Neural progenitor cell (in vitro differentiated cells): ENCODE measurements at places on chromosomes 4 and X.
A peak's percentile ranks its signal among the peaks of the same experiment; 100 is the strongest.

GRCh38 chr4:86685401-86685800 lies 91.3 kb downstream of the PTPN13 start:
- DNase-seq = no peak

DNA sequence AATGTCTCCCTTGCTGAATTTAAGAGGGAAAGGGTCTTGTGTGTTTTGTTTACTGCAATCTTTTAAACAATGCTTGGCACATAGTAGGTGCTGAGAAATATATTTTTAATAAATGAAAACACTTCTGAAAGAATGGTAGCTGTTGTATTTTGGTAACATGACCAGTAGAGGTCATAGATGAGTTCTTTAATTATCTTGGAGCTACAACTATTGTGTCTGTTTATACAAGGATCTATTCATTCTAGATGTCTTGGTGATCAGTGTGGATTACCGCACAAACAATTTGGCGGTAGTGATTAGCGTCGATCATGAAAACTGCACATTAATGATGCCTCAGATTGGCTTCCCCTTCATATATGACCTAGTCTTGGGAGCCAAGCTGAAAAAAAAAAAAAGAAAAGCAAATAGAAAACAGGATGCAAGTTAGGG lies 21.4 kb upstream of the SCRG1 start:
- DNase-seq = no peak

- peak; percentile 58 for DNase-seq
Measured at GRCh38 chrX:111555406-111555958, 44.0 kb downstream of the SERTM2 start.

GRCh38 chrX:46216406-46216805 lies 328.8 kb downstream of the ZNF674 start:
- DNase-seq = no peak

- no peak for DNase-seq
Measured at GRCh38 chr4:139563515-139563914, 7.5 kb upstream of the SETD7 start.

- DNase-seq = no peak
Measured at GRCh38 chr4:184854673-184855072, 28.9 kb upstream of the ACSL1 start.

DNA sequence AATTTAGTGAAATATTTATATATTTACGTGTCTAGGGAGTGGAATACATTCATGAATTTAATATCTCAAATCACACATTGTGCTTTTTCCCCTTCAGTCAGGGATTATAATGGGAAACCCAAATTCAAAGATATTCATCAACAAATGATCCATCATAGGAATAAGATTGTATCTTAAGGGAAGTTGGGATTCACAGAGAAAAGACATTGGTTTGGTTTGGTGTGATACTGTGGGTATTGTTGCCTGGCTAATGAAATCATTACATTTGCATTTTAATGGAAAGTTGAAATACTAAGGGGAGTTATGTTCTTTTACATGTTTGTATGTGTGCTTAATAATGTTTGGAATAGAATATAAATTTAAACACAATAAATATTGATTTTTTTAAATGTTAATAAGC lies 1.7 kb downstream of the TET2 start:
- DNase-seq = no peak

DNA sequence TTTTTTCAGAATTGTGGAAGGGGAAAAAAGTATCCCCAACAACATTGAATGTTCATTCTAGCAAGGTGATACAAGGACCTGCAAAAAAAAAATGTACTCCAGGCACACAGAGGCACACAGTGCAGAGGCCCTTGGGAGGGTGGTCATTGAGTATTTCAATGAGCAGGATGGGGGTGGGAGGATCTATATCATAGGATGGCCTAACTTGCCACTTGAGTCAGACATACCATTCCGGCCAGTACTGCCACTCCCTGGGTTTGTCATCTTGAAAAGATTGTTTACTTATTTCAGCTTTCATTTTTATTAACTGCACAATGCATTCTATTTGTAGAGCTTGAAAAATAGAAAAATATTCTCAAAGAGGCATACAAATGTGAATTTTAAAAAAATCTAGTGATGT lies 18.7 kb downstream of the ZNF595 start:
- no peak for DNase-seq

DNA sequence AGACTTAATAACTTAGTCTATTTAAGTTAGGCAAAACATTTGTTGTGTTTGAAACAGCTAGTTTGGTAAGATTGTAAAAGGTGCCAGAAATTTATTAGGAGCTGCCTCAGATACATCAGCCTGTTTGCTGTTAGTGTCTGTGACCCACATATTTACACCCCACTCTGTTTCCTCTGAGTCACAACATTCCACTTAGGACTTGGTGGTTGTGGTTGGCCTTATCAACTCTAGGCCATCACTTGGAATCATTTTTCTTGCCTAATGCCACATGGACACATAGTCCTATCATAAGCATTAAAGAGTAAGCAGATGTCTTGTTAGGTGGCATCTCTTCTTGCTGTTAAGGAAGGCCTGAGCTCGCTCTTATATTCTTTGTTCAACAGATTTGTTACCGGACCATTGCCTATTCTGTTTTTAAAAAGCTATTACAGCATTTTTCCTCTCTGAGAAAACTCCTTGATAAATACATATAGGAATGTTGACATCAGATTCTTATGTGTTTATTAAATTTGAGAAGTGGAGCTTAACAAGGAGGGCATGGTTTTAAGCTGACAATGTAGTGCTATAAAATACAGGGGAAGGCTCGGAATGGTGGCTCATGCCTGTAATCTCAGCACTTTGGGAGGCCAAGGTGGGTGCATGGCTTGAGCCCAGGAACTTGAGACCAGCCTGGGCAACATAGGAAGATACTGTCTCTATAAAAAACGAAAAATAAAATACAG lies 51.2 kb upstream of the PGRMC2 start:
- DNase-seq = no peak

DNA sequence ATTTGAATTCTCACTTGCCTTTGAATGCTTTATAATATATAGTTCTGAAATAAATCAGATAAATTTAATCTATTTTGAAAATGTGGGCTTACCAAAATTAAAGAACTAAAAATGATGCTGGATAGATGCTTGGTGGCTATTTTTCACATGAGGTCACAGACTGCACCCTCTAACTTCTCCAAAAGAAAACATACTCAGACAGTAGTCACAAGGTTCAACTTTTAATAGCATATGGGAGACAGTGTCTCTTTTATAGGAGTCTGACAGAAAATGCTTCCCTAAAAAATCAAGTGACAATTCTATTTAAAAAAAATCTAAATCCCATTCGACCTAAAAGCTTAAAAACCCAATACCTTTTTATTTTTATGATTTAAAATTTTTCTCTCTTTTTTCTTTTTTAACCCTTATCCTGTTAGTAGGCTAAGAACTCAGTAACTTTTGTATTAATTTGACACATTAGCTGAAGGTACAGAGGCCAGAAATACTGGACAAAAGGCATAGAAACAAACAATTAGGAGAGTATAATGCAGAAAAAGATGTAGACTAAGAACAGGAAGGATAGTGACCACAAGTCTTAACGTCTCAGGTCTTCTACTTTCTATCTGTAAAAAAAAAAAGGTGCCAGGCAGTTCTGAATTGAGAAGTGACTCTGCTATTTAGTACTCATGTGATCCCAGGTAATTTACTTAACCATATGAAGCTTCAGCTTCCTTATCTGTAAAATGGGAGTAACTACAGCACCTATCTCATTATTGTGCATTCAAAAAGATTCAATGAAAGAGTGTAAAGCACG lies 7.6 kb downstream of the TIGD4 start:
- no peak for DNase-seq

GRCh38 chr4:173525118-173526011 lies 4.7 kb downstream of the HAND2 start:
- peak; percentile 64 for DNase-seq

DNA sequence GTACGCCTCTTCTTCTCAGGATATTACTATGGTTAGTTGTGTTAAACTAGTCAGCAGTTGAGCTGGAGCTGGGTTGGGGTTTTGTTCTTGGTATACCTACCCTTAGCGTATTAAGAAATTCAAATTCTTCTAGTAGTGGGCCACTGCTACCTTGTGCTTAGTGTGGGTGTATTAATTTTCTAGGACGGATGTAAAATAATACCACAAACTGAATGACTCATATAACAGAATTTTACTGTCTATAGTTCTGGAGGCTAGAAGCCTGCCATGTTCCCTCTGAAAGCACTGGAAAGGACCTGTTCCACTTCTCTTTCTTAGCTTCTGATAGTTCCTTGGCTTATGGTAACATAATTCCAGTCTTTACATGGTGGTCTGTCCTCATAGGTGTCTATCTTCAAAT lies 1274.7 kb downstream of the ADGRL3 start:
- no peak for DNase-seq

DNA sequence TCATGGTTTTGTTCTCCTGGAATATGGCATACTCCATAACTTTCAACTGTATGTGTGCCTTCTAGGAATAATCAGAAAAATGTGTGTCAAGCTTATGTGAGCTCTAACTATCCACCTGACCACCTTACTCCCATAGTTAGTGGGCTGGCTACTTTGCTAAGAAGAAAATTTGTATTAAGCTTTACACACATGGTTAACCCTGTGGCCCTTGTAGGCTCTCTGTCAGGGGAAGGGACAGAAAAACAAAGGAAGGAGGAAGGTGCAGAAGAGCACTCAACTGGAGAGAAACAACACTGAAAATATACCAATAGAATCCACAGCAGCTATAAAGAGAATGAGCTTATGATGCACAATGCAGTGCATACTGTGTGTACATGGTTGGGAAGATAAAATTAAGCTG lies 84.6 kb downstream of the PPP3CA start:
- DNase-seq = peak; percentile 24

GRCh38 chrX:35682476-35682875 lies 115.7 kb upstream of the MAGEB16 start:
- no peak for DNase-seq

- no peak for DNase-seq
Measured at GRCh38 chrX:122579526-122579925, 604.6 kb upstream of the GRIA3 start.

DNA sequence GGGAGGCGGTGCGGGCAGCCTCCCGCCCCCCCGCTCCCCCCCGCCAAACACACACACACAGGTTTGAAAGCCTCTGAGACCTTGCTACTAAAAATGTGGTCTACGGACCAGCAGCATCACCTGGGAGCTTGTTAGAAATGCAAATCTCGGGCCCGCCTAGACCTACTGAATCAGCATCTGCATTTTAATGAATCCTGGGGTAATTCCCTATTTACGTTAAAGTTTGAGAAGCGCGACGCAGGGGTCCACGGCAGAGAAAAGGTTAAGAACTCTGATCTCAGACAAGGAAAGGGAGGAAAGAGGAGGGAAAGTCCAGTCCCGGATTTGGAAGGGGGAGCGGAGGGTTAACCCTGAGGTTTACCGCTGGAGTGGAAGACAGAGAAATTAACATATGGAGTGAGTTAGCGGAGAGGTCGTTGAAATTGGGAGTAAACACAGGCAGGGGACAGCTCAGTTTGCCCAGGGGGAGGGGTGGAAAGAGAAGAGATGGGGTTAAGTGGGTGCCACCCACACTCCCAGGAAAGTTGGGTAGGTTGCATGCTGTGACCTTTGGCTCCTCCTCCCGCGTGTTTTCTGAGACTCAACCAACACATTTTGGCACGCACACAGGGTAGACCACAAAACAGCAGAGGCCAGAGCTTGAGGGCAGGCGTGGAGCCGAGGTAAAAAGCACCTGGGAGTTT lies 483.6 kb downstream of the BCOR start:
- peak; percentile 66 for DNase-seq

GRCh38 chrX:153820601-153821000 lies 9.7 kb downstream of the PDZD4 start:
- no peak for DNase-seq

DNA sequence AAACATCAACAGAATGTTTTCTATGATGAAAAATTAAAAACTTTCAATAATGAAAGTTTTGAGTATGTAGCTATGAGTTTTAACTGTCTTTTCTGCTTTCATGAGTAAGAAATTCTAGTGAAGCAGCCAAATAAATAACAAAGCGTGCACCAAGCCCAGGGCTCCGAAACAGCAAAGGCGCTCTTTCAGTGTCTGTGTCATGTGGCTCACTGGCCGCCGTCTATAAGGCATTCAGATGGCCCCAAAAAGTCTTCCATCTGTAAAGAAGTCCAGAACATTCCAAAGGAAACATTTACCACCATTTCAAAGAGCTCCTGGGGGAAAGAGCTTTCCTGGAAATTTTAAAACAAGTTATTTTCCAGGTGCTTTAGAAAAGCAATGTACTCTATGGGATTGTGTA lies 139.9 kb downstream of the AFAP1 start:
- DNase-seq = no peak

GRCh38 chrX:14125462-14125861 lies 95.8 kb upstream of the GEMIN8 start:
- DNase-seq = no peak

DNA sequence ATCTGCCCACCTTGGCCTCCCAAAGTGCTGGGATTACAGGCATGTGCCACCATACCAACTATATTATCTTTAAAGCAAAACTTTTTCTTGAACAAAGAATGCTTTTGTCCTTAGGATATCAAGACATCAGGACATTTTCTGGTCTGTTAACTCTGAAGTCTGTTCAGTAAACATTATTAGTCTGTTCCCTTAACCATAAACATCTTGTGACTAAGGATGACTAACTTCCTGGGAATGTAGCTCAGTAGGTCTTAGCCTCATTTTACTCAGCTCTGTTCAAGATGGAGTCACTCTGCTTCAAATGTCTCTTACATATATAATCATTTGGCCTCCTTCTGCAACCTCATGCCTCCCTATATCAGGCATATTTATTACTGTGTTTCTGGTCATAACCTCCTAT lies 122.9 kb downstream of the UBE2NL start:
- no peak for DNase-seq

DNA sequence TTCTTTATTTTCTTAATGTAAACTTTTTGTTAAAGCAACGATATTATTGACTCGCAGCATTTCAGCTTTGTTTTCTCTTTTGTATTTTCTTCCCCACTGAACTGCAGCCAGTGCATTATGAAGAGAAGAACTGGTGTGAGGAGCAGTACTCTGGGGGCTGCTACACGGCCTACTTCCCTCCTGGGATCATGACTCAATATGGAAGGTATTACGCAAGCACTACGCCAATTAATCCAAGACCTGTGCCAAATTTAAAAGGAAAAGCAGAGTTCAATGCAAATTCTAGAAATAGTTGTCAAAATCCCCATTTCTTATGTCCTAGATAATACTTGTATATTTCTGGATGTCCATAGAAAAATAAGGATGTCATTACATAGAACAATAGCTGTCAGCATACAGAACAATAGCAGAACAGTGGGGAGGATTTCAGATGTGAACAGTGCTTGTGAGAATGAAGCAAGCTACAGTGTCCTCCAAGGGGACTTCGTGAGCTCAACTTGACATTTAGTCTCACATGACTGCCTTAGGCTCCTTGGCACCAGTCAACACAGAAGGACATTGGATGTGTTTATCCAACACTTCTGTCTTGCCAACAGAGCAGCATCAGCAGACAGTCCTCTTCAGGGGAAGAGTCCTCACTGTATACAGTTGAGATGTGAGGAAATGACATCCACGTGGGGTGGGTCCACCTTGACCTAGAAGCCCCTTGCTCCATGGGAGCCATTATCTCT lies 85.9 kb downstream of the MAOA start:
- no peak for DNase-seq

GRCh38 chrX:42978655-42979379 lies 200.9 kb upstream of the PPP1R2C start:
- DNase-seq = no peak

GRCh38 chrX:109742722-109743121 lies 9.7 kb upstream of the ACSL4 start:
- DNase-seq = no peak
